Stimulated activated naive CD4-positive, alpha-beta T cell treated with Interleukin-2 at 50 U/mL for 16 hours (primary cell): ENCODE measurements at places on chromosomes 16 and 17.

GRCh38 chr17:28467456-28468025, 5.9 kb upstream of the SLC13A2 start:
- no peak for DNase-seq

DNA sequence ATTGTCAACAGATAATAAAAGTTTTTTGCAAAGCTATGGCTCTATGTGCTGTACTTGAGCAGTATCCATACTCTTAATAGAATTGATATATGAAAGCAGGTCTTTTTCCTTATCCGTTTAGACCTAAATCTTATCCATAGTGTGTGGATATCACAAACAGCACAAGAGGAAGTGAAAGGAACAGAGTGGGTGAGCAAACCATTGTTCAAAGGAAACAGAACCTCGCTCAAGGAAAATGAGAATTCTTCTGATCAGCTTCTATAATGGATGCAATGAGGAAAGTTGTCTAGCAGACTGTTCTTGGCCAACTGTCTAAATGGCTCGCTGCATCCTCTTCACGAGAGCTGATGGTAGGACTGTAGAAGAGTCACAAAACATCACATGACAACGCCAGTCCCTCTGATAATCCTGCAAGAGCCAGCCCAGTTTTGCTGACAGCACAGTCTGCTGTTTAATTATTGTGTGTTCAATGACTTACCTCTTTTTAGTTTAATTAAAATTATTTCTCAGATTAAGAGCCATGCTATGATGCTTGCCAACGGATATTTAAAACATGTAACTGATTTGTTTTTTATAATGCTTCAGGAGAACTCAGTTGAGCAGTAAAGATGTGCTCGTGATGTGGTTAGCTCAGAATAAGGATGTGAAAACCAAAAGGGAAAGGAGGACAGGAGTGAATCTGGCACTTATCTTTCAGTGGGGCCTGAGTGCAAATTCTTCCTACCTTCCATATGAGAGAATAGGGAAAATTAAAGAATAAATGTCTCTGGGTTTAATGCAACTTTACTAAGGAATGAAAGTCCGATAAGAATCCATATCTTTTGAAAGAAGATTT, 38.5 kb downstream of the WWOX start:
- DNase-seq, result no peak

DNA sequence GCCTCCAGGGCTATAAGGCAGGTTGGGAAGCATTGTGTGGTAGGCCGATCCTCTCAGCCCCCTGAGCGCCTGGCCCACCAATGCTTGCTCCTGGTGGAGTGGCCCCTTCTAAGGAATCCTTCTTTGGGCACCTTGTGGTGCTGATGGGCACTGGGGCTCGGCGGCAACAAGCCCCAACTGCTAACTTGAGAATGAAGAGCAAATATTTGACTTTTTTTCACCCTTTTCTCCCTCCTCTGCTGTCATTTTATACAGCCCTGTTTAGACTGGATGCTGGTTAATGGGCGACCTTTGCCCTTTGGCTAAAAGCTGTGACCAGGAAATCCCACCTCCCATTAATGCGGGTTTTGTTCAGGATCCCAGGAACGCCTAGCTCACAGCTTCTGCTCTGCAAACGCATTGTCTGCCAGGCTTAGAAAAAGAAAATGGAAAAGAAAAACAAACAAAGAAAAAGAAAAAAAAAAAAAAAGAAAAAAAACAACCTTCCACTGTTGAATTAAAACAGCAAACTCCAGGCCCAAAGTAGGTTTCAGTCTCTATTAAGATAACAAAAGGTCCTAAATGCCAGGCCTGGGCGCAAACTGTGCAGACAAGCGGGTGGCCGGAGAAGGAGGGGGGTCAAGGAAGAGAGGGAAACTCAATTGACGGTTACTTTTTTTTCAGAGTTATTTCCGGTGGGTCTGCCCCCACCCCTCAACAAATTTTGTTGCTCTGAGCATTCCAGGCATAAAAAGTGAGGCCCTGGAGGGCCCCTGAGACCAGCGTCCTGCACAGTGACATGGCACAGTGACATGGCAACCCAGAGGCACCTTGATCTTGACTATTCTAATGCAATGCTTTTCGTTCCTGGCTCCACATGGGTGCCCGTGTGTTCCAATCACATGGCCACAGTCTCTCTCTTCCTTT, 301.4 kb downstream of the MAF start:
- no peak for DNase-seq

DNA sequence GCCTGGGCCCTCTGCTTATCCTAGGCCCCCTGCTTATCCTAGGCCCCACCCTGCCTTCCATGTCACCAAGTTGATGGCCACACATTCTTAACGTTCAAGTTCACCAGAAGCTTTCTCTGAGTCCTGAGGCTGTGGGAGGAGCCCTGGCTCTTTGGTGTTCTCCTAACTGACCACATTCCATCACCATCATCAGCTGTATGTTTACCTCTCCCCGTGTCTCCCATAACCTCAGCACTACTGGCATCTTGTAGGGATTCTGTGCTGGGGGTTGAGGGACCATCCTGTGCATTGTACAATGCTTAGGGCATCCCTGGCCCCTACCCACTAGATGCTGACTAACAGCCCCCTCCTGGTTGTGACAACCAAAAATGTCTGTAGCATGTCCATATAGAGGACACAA, 99.3 kb downstream of the NDE1 start:
- no peak for DNase-seq

DNA sequence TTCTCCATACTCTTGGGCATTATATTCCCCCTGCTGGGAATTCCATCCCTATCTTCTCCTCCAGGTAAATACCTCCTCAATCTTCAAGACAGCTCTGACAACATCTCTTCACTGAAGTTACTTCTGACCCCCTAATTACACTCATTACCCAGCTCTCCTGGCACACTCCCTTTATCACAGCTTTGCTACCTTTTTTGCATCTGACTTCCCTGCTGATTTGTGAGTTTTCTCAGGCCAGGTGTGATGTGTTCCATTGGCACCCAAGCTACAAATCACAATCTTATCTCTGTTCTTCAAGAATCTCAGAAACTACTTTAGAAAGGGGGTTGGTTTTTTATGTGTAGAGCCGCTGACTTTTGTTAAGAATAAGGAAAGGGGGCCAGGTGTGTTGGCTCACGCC, 14.0 kb downstream of the CLEC19A start:
- DNase-seq, result no peak

DNA sequence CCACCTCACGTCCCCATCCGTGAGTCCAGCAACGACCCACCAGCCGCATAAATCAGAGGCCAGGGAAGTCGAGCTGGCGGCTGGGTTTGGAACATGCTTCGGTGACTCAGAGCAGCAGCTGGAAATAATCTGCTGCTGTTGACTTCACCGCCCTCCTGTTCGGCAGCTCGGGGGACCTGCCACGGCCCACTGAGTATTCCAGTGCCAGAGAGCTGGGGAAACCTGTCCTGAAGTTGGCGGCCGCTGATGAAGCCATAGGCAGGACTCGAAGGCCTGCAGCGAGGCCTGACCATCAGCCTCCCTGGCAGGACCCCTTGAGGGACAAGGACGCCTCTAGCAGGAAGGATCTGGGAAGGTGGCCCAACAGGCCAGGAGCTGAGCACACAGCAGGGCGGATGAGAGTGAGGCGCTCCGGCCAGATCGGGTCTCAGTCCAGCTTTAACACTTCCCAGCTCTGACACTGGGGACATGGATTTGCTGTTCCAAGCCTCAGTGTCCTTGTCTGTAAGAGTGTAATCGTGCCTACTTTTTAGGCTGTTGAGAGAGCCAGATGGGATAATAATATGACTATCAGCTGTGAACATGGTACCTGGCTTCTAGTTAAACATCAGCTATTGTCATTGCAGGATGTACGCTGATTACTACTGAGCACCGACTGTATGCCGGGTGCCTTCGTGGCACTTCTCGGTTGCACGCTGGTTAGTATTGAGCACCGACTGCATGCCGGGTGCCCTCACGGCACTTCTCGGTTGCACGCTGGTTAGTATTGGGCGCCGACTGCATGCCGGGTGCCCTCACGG, 50.4 kb upstream of the CIBAR2 start:
- no peak for DNase-seq

DNA sequence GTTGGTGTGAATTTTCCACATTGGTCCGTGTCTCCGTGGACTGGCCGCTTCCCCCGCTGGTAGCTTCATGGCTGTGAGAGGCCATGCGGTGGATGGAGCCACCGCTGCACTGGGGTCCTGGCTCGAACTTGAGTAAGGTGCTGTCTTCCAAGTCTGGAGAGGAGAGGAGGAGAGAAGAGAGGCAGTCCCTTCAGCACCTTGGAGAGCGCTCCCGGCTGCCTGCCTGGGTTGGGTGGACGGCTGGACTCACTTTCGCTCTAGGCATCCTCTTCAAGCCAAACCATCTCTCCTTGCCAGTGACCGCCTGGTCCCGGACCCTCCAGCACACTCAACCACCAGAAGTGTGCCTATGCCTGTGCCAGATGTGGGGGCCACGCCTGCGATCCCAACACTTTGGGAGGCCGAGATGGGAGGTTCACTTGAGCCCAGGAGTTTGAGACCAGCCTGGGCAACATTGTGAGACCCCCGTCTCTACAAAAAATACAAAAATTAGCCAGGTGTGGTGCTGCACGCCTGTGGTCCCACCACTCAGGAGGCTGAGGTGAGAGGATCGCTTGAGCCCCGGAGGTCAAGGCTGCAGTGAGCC, 6.2 kb downstream of the JPH3 start:
- no peak for DNase-seq

GRCh38 chr16:46932802-46933201, 40.7 kb downstream of the DNAJA2 start:
- DNase-seq, result no peak

DNA sequence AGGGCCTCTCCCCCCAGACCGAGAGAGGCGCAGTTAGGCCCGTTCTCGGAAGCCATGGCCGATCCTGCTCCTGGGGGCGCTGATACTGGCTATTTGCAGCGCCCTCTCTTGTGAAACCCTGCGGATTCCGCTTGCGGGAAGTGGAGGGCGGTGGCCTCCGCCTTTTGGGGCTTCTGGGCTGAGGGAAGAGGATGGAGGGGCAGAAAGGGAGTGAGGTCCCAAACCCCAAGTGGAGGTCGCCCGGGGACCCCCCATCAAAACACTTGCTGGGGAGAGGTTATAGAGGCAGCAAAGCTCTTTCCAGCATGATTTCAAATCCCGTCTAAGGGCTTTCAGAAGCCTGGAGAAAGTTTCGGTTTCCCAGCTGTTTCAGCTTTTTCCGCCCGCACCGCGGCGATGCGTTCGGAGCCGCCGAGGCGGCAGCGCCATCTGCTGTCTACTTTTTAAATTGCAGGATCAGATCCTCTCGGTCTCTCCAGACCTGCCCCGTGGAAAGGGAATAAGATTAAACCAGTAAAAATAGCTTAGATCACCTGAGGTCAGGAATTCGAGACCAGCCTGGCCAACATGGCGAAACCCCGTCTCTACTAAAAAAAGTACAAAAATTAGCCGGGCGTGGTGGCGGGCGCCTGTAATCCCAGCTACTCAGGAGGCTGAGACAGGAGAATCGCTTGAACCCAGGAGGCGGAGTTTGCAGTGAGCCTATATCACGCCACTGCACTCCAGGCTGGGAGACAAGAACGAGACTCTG, 15.8 kb downstream of the SNX20 start:
- peak; percentile 58 for DNase-seq
